Pericardium fibroblast (primary cell): ENCODE measurements at places on chromosomes 11 and 22. TPM values are rescaled to one million over a fixed set of nuclear protein-coding genes. Genes with fewer than 3 reads are reported as not detected.

Gene SHANK3
- total RNA-seq: 2.5 and 3.8 TPM in 2 replicates

Gene VSIG2
- total RNA-seq: not detected in 2 replicates

Gene KIF18A
- 0.17 and 0.47 TPM in 2 replicates for total RNA-seq

Gene NDUFS3
- 62.2 and 68.1 TPM in 2 replicates for total RNA-seq

Gene SCGB2A2
- total RNA-seq: not detected in 2 replicates

Gene PICK1
- 7.2 and 15.2 TPM in 2 replicates for total RNA-seq

Gene OR56A1
- total RNA-seq: not detected in 2 replicates

Gene CCDC88B
- 0.34 and 2.7 TPM in 2 replicates for total RNA-seq

Gene TECTA
- 0.23 and 0.26 TPM in 2 replicates for total RNA-seq

Gene BAIAP2L2
- 2.2 and 3.2 TPM in 2 replicates for total RNA-seq

Gene BMAL1
- 14.9 and 16.9 TPM in 2 replicates for total RNA-seq

Gene POU2AF2
- not detected in 2 replicates for total RNA-seq

Gene KCNJ11
- not detected in 2 replicates for total RNA-seq

Gene LMO2
- 0.51 and 2.6 TPM in 2 replicates for total RNA-seq

Gene CABP4
- not detected in 2 replicates for total RNA-seq

Gene NPAS4
- under 0.01 TPM in 1 of 2 replicates, not detected in the other for total RNA-seq

Gene PAMR1
- 40.8 and 219 TPM in 2 replicates for total RNA-seq
